ENCODE measurements at places on chromosomes 4 and X.
A peak's percentile ranks its signal among the peaks of the same experiment; 100 is the strongest.

DNA sequence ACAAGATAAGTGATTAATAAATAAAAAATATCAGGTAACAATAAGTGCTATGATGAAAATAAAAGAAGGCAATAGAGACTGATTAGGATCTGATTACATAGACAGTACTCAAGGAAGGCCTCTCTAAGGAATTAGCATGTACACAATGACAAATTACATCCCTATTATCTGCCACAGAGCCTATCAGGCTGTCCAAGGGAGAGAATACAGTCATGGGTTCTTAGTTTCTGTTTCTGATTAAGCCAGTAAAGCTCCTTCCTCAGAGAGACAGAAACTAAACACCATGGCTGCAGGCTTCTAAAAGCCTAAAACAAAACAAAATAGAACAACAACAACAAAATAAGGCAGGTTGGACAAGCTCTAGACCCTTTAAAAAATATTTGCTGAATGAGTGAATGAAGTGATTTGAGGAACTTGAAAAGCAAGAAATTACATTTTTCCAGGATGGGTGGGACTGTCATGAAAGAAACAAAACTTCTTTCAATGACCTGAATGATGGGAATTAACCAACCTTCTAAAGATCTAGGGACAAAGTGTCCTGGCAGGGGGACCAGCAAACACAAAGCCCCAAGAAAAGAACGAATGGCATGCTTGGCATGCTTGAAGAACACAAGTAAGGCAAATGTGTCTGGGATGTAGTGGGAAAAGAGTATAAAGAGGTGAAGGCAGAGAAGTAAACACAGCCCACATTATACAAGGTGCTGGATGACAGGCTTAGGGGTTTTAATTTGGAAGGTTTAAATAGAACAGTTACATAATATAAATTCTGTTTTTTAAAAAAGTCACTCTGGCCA lies 44.1 kb downstream of the NAA11 start:
- no peak for DNase-seq

- no peak for DNase-seq
These were observed 281.7 kb downstream of the PPP1R2C start for GRCh38 chrX:42496239-42496638.

- no peak for DNase-seq
These were observed 35.8 kb downstream of the APLN start for GRCh38 chrX:129618997-129619396.

- DNase-seq, result peak; percentile 79
These were observed 55.0 kb downstream of the SYTL5 start for GRCh38 chrX:38061335-38061734.

GRCh38 chr4:88054901-88055300 lies 47.5 kb downstream of the PKD2 start:
- peak; percentile 59 for DNase-seq

- peak; percentile 10 for DNase-seq
These were observed 5.3 kb upstream of the COMMD8 start for GRCh38 chr4:47468706-47469365.

- no peak for DNase-seq
These were observed 174.1 kb downstream of the CBR4 start for GRCh38 chr4:168835880-168836454.
